NCI-H524 (cell line): ENCODE measurements at places on chromosomes 1 and 21.

DNA sequence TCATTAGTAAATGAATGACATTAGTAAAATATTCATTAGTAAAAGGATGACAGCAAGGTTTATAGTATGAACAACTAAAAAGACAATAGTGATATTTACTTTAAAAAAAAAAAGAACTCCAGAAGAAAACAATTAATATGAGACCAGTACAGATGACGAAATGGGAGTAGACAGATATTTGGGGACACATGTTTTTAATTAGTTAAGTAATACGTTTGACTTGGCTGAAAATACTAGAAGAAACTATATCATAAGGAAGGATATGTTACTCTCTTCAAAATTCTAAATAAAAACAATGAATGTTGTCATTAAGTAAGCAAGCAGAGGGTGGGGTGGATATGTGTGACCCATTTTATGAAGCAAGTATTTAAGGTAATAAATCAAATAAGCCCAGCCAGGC lies 61.9 kb downstream of the GPATCH2 start:
- DNase-seq, result no peak

DNA sequence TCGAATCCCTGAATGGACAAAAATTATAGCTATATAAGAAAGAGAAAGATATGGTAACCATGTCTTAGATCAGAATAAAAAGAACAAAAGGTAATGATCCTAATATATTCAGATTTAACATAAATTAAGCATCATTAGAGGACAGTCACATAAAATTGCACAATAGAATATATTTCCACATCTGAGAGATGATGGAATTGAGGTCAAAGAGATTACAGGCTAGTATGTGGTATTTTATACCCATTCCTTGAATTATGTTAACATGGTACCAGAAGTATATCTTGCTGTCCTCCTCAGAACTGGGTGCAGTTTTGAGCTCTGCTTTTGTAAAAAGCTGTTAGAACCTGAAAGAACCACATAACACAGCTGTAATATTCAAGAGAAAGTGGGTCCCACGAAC lies 245.6 kb upstream of the HOOK1 start:
- DNase-seq, result no peak

DNA sequence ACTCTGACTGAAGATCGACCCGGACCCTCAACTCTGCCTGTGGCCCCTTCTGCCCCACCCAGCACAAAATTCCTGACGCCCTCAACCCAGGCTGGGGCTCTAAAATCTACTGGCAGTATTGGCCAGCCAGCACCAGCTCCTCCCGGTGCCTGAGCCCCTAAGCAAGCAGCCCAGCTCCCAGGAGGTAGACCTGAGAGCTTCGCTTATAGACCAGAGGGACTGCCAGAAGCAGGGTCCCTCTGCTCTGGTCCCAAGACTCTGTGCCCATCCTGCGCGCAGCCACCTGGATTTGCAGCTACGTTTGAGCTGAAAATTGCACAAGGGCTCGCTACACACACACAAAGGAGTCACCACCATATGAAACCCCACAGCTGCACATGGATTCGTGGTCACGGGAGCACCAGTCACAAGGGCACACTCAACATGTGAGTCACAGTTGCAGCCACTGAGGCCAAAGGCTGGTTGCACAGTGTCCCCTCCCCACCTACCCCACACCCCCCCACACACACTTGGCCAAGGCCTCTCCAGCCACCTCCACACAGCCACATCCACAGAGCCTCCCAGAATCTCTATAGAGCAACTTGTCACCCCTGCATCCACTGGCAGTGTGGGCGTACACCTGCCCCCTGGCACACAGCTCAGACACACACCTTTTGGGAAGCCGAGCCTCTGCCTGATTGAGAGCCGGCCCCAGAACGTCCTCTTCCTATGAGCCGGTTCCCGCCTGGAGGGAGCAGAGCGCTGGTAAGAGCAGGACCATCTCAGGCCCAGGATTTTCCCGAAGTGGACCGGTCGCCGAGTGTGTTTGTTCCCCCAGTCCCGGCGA lies 1.1 kb upstream of the DMBX1 start:
- DNase-seq, result no peak

- DNase-seq, result no peak
Observed at GRCh38 chr21:31901315-31901714, 28.5 kb downstream of the HUNK start.
